ENCODE measurements at places on chromosomes 5 and 9.

DNA sequence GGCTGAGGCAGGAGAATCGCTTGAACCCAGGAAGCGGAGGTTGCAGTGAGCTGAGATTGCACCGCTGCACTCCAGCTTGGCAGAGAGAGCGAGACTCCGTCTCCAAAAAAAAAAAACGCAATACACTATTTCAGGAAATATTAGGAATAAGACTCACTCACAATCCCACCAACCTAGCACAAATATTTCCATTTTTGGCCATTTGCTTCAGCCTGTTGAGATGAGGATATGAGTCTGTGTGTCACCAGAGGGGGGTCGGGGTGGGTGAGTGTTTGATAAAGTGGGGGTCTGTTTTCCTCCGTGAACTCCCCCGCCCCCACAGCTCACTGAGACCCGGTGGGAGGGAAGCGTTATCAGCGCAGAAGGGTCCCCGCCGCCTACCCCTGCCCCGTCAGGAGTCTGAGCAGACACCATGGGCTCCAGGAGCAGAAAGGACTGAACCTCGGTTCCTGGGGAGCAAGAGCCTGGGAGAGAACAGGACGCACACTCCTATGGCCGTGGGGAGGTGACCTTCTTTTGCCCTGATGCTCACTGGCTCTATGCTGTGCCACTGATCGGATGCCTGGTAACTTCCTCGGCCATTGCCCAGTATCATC is 153.8 kb upstream of the PHYKPL start:
- no peak for DNase-seq

DNA sequence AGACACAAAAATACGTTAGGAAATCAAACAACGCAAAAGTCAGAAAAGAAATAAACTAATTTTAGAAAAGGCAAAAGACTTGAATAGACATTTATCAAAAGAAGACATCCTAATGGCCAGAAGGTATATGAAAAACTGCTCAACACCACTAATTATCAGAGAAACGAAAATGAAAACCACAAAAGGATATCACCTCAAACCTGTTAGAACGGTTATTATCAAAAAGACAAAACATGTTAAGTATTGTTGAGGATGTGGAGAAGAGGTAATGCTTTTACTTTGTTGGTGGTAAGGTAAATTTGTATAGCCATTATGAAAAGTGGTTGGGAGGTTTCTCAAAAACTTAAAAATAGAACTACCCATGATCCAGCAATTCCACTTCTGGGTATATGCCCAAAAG is 230.0 kb upstream of the RGMB start:
- DNase-seq, result no peak

DNA sequence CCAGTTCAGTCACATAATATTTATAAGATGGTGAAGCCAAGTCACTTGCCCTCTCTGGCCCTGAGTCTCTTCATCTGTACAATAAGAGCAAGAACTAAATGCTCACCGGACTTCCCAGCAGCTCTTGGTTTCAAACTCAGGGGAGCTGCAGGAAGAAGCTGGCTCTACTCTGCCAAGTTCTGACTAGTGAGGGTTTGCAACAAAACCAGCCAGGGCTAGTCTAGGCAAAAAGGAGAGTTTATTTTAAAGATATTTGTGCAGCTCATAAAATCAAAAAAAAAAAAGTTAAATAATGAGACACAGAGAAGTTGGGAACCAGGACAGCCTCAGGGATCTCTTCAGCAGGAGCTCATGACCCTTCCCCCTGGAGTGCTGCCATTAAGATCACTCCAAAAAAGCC is 107.3 kb downstream of the DOCK2 start:
- DNase-seq, result no peak

DNA sequence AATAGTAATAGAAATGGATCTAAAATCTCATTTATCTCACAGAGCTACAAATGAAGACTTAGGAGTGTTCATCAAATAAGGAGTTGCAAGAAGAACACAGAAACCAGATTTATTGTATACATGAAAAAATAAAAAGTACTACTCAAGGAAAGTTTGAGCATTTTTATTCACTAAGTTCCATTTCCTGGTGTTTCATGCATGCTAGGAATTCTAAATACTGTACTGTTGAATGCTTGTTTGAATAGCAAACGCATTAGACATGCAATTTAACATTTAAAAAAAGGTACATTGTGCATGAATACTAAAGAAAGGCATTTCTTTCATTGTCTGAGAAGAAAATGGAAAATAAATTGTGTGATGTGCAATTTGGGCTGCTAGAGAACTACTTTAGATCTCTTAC is 52.1 kb downstream of the C6 start:
- no peak for DNase-seq

DNA sequence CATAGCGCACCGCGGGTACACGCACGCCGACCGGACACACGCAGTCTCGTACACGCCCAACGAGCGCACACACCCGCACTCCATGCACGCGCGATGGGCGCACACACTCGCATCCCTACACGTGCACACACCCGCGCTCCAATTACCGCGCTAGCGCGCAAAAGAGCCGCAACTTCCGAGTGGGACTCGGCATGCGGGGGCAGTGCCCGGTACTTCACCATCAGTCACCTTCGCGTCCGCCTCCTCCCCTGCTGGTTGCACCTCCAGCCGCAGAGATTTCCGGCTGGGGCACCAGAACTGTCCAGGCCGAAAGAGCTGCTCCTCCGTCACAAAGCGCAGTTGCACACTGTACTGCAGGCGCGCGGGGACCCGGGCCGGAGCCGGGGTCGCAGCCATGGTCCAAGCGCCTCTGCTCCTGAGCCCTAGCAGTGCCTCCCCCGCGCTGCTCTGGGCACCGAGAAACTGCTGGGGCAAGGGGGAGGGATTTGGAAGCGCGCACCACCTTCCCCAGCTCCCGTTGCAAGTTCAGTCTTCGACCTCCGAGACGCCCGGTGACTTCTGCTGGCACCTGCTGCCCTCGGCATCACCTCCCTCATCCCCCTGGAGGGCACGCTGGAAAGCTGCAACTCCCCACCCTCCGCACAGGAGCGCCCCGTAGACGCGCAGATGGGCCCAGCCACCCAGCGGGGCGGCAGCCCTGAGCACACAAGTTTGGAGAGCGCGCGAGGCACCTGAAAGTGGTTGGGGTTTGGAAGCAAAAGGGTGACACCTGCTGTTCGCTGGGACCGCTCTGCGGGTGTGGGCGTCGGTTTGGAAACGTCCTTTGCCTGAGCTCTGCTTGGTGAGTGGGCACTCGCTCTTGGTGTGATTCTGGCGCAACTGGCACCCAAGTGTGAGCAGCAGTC is 337.4 kb upstream of the PUM3 start:
- DNase-seq, result peak; percentile 86

DNA sequence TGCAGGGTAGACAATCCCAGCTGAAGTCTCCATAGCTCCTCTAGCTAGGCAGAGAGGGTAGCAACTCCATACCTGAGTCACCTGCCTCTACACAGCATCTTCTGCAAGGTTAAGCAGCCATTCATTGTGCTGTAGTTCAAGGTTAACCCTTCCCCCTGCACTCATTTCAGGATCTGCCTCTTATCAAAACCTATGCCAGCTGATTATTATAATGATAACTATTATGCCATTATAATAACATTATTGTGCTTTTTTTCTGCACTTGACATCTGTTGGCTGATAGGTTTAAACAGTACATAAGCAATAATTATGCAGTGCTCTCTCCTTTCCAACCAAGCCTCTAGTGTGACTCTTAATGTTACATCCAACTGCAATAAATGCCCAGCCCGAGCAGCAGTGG is 17.3 kb downstream of the SIL1 start:
- no peak for DNase-seq

DNA sequence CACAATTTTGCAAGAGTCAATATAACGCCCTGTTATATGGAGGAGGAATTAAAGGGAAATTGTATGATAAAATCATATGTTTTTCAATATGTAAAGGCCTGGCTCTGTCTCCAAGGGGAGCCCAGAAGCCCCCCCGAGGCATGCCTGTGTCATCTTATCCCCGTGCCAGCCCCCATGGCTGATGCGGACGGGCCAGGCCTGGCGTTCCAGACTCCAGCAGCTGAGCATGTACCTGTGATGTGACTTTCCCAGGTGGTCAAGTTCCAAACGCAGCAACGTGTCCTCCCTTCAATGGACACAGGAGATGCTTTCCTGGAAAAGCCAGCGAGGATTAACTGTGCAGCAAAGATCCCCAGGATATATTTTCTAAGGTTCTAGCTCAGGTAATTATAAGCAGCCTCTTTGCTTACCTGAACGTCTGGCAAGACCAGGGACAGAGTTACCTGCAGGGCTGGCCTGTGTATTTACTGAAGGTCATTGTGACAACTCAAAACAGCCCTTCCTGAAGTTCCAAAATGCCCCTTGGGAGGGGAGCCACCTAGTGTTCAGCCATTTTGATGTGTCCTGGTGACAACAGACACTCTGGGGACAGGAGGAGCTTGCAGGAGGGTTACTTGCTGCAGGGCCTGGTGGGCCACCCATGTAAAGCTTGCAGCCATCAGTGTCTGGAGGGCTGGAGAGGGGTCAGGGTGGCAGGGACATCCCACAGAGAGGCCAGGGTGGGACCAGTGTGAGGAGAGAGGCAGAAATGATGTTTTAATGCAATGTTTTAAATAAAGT is 53.3 kb upstream of the RNU6ATAC start:
- no peak for DNase-seq

DNA sequence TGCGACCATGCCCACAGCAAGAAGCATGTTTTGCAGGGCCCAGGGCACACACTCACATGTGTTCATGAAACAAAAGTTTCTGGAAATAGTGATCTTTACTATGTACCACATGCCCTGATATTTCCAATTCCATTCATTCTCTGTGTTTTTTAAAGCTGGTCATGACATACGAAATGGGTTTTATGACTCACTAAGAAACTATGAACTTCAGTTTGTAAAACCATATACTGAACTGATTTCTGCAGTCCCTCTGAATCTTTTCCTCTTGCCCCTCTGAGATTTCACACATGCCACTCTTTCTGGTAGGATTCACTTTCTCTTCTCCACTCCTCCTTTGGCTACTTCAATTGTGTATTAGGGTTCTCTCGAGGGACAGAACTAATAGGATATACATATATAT is 416.1 kb upstream of the TRPC7 start:
- DNase-seq, result no peak

- DNase-seq, result no peak
Measured at GRCh38 chr5:176388003-176388443, 375 bp downstream of the NOP16 start.

DNA sequence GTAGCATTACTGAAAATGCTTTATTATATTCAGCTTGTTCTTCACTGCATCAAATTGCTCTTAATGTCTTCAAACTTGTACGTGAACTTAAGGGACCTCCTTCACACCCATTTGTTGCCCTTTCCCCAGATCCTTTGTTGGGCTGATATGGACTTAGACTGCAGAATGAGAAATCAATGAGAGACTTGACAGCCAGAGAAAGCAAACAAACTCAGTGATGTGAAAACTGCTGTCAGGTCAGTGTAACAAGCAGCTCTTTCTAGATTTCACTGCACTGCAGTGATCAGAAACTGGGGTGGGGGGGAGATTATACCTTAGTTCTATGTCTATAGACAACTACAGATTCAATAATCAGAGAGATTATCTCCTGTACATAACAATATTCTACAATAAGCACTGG is 491.0 kb upstream of the DAP start:
- no peak for DNase-seq

DNA sequence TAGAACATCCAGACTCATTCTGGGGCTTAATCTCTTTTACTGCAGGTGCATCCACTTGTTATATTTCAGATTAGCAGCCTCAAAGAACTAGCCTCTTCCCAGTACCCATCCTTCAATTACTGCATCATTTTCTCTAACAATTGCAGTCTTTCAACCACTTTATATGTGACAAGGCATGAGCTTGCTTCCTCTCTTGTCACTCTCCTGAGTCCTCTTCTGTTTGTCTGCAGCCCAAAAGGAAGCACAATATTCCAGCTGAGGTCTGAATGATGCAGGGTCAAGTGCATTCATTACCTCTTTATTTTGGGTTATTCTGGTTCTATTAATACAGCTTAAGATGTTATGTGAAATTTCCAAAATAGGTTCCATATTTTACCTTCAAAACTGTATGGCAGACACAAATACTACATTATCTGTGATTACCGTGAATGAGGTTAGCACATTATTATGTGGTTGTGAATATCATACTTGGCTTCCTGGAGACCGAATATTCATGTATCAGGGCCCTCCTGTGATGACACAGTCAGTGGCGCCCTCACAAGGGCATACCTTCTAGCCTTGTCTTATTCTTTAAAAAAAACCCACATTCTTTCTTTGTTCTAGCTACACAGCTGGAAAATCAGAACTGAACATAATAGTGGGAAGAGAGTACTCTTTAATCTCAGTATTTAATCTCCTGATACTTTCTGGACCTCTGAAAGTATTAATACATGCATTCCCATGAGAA is 323.8 kb downstream of the PDE4D start:
- no peak for DNase-seq

- DNase-seq, result no peak
Measured at GRCh38 chr5:107563959-107564544, 106.7 kb downstream of the EFNA5 start.

- DNase-seq, result no peak
Measured at GRCh38 chr5:95884017-95884325, 61.4 kb upstream of the GLRX start.

DNA sequence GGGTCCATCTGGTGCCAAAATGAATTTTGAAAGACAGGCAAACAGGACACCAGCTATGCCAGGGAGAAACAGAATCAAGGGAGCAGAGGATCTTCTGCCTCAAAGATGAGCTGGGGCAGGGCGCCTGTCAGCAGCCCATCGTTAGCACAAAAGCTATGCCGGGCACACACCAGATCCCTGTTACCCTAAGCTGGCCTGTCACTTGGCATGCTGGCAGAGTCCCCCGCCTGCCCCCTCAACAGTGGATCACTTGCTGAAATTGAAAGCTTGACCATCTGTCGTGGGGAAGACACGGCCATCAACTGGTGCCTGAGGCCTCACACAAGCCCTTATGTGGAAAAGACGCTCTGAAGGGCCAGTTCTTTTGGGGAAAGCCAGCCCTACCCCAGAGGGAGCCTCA is 256.4 kb downstream of the EBF1 start:
- no peak for DNase-seq

All from NCI-H1092 (cell line).